ENCODE measurements at places on chromosomes 7 and 10.
A peak's percentile ranks its signal among the peaks of the same experiment; 100 is the strongest.

GRCh38 chr7:27399791-27400567 is 157.4 kb downstream of the EVX1 start:
- no peak for DNase-seq

DNA sequence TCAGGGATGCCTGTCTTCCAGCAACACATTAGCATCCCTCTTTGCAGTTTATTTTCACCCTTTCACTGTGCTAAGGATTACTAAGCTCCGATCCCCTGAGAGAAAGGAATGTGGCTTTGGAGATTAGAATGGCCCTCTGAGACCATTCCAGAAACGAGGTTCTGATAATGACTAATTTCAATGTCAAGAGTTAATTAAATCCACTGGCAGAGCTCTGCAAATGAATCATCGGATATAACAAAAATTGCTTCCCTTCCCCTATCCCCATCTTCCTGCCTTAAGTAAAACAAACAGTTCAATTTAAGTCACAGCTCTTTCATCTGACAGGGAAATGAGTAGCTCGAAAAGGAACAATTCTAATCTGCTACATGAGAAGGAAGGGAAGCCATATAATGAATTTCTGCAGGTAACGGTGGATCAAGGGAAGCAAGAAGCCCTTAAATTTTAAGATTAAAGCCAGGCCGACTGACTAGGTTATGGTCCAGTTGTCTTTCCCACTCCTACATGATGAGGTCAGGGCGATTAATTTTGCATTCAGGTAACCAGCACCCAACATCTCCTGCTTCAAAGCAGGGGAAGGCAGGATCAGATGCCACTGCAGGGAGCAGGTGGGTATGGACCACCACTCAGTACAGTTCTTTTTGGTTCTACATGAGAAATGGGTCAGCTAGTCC is 50.5 kb downstream of the MALSU1 start:
- DNase-seq, result peak; percentile 77

DNA sequence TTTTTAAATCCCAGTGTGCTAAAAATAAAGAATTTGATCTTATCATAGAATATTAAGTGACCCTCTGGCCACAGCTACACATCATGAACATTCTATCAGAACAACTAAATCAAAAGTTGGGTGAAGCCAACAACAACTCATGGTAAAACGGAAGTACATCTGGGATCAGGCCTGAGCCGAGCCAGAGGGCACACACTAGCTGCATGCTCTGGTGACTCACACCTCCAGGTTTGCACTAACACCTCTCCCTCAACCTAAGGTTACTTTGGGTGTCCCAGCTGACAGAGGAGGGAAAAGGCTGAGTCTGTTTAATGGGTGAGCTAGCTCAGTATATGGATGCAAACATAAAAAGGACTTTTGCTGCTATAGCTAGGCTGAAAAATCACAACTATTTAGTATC is 281.6 kb downstream of the HGF start:
- DNase-seq, result no peak

DNA sequence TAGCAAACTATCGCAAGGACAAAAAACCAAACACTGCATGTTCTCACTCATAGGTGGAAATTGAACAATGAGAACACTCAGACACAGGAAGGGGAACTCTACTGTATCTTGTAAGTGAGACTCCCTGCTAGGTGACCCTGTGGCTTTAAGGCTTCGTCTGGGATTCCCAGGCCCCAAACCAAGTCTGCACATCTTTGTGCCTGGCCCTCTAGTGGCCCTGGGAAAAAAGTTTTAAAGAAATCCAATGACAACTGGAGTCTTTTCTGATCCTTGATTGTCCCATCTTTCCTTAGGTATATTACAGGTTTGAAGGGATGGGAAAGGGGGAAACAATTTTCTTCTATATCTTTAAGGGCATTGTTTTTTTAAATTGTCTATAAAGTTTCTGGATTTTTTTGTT is 10.6 kb upstream of the LIPM start:
- no peak for DNase-seq

DNA sequence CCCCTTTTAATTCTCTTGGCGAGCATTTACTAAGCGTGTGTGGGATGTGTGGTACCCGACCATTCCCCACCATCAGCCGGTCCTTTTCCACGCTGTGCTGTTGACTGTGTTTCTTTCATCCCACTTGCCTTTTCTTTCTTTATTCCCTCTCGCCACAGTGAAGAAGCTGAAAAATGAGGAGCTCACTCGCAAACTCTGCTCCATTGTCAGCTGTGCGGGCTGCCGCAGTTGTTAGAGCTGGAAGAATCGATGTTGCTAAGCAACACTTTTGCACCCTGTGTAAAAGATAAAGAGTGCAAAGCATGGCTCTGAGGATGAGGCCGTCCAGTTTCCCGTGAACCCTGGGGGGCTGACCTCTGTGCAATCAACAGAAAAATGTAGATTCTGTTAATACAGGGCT is 203.1 kb upstream of the NEBL start:
- peak; percentile 35 for DNase-seq

- no peak for DNase-seq
These were observed 247.4 kb downstream of the PTEN start for GRCh38 chr10:88110822-88111221.

GRCh38 chr7:127838816-127839415 is 186.9 kb downstream of the SND1 start:
- no peak for DNase-seq

DNA sequence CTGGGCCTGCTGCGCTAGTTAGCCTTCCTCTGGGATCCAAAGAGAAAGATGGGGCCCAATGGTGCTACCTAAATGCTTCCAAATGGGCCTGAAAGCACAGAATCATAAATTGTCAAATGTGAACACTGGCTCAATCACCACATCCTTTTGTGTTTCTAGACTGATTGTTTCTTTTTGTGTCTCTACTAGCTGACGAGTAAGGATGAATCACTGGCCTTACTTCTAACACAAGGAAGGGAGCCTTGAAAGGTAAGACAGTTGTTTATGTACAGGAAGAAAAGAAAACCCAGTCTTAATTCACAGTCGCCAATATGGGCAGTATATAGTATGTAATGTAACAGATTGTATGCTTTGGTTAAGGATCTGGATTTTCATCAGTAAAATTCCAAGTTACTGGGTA is 89.5 kb downstream of the ZNF92 start:
- no peak for DNase-seq

DNA sequence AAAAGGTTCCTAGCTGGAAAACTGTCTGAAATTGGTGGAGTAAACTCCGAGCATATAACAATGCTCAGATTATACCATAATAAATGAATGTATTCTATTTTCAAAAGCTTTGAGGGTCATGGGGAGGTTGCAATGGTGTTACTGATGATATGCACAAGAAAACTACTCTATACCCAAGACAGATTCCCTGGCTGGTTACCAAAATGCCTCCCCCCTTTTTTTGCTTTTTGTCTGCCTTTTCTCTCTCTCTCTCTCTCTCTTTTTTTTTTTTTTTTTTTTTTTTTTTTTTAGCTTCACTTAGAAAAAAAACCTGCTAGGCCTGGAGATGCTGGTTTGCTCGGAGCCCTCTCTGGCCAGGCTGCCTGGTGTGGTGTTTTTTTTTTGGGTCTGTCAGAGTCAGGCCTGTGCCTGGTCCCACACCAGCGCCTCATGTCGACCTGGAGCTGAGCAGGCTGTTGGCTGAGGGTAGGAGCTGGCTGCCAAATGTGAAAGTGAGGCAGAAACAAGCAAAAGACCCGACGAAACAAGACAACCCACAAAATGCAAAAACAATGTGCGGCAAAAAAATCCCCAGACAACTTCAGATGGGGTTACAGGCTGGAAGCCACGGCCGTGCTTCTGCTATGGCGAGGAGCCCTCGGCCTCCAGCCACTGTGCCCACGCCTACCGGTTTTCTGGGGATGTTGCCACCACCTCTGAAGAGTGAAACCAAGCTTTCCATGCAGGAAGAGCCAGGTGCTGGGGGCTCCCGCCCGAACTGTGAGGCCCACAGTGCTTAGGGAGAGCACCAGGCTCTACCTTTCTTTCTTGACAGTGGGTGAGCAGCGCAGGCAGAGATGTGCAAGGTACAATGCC is 59.9 kb upstream of the EFCAB10 start:
- no peak for DNase-seq

DNA sequence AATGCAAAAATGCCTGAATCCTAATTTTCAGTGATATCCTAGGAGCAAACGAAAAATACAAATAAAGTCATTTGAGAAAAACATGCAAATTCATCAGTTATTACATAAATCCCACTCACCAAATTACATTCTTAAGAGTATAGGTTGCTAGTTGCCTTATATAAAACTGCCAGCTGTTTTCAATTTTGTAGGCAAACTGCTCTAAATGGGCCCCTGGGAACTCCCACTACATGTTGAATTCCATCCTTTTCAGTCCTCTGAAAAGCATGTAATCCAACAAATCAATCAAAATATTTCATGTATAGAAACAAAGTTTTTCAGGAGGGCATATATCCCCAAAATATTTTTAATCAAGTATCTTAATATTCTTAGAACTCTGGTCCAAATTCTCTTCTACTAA is 2.1 kb upstream of the JMJD1C start:
- peak; percentile 18 for DNase-seq

DNA sequence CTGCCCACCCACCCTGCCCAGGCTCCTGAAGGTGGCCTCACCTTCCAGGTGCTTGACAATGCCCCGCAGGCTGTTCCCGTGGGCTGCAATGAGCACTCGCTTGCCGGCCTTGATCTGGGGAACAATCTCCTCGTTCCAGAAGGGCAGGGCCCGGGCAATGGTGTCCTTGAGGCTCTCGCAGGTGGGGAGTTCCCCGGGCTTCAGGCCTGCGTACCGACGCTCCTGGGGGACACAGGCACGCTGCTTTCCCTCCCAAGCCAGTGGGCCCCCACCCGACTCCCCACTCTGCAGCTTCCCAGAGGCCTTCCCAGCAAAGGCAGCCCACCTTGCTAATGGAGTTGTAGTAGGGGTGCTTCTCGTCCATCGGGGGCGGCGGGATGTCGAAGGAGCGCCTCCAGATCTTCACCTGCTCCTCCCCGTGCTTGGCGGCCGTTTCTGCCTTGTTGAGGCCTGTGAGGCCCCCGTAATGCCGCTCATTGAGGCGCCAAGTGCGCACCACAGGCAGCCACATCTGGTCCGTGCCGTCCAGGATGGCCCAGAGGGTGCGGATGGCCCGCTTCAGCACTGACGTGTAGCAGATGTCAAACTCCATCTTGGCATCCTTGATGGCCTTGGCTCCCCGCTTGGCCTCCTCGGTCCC is 456 bp downstream of the PGAM2 start:
- no peak for DNase-seq

- DNase-seq, result no peak
These were observed 18.5 kb upstream of the SEMA3C start for GRCh38 chr7:80937336-80937735.

GRCh38 chr10:78251016-78251385 is 217.3 kb downstream of the RPS24 start:
- DNase-seq, result no peak

- no peak for DNase-seq
These were observed 248.3 kb downstream of the ADARB2 start for GRCh38 chr10:1488970-1489548.

- no peak for DNase-seq
These were observed 32.1 kb upstream of the TNRC18 start for GRCh38 chr7:5455581-5456219.

DNA sequence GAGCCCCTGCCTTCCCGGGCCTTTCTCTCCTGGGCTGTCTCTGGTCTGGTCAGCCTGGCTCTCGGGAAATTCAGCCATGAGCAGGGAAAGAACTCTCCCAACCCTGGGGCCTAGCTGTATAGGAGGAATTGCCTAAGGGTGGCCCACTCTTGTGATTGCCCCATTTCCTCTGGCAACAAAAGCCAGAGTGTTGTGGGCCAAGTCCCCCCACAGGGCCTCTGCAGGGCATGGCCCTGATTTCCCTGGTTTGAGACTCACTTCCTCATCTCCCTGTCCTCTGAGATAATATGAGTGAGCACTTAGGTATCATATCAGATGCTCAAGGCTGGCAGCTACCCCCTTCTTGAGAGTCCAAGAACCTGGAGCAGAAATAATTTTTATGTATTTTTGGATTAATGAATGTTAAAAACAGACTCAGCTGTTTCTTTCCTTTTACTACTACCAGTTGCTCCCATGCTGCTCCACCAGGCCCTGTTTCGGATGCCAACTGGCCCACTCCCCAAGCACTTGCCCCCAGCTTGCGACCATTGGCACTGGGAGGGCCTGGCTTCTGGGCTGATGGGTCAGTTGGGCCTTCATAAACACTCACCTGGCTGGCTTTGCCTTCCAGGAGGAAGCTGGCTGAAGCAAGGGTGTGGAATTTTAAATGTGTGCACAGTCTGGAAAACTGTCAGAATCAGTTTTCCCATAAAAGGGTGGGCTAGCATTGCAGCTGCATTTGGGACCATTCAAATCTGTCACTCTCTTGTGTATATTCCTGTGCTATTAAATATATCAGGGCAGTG is 11.4 kb downstream of the IRF5 start:
- DNase-seq, result no peak

DNA sequence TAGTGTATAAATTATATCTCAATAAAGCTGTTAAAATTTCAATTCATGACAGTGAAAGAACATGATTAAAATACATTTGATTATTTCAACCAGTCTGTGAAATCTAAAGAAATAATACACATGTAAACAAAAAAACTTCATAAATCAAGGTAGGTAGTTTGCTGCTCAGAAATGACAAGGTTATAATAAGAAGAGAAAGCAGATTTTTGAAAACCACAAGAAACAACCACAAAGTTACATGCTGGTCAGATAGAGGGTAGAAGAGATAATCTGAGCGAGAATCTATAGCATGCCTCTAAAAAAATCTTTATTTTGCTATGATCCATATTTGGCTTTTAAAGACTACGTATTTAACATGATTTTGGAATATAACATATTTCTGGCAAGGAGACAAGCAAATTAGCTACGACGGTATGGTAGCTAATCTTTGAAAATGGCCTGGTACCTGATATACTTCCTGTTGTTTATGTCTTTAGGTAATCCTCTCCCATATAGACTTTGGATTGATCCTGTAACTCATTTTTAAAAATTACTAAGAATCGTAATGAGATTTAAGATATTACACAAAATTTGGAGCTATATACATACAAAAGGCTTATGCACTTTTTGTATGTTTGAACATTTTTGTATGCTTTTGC is 23.5 kb upstream of the VCL start:
- DNase-seq, result no peak

GRCh38 chr10:73827346-73828089 is 16.1 kb upstream of the NDST2 start:
- DNase-seq, result no peak

- DNase-seq, result no peak
These were observed 23.8 kb upstream of the WDR11 start for GRCh38 chr10:120827251-120827875.

- DNase-seq, result no peak
These were observed 184.0 kb upstream of the ADO start for GRCh38 chr10:62620491-62620890.

DNA sequence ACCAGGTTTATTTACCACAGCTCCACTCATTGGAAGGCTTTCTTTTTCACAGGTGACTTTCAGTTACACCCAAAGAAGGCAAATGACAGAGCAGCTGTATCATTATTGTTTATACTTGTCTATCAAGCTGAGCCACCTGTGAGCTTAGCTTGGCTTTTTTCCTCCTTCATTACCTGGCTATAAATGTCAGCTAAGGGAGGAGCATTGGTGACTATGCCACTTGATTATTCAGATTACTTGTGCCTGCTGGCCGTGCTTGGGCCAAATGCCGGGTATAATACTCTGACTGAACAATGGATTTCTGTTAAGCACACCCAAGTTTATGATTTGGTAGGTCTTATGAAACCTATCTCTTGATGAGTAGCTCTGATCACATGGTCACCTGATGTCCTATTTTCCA is 9.9 kb upstream of the GNAT3 start:
- DNase-seq, result no peak
